ENCODE measurements at places on chromosomes 7 and 10.

- DNase-seq, result no peak
Observed at GRCh38 chr10:22501413-22501812, 156.1 kb downstream of the SPAG6 start.

GRCh38 chr10:99522470-99523250 lies 10.1 kb upstream of the NKX2-3 start:
- DNase-seq, result no peak

DNA sequence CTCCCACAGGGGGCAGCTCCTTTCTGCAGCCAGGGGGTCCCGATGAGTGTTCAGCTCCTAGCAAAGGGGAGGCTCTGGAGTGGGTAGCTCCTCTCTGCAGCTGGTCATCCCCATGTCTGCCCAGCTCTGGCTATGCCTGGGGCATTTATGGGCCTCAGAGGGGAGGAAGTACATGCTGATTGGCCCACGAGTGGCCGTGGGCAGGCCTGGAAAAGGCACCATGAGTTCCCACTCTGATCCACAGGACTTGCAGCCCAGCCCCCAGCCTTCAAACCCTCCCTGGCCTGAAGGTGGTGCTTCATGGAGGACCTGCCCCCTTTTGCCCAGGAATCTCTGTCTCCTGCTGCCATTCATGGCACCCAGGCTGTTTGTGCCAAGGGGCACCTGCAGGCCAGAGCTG lies 268.8 kb downstream of the DNAJB6 start:
- no peak for DNase-seq

GRCh38 chr7:158402471-158402870 lies 185.2 kb downstream of the PTPRN2 start:
- DNase-seq, result no peak

- no peak for DNase-seq
Observed at GRCh38 chr10:230758-231157, 95.5 kb downstream of the ZMYND11 start.

- DNase-seq, result no peak
Observed at GRCh38 chr7:84144935-84145334, 49.7 kb downstream of the SEMA3A start.

DNA sequence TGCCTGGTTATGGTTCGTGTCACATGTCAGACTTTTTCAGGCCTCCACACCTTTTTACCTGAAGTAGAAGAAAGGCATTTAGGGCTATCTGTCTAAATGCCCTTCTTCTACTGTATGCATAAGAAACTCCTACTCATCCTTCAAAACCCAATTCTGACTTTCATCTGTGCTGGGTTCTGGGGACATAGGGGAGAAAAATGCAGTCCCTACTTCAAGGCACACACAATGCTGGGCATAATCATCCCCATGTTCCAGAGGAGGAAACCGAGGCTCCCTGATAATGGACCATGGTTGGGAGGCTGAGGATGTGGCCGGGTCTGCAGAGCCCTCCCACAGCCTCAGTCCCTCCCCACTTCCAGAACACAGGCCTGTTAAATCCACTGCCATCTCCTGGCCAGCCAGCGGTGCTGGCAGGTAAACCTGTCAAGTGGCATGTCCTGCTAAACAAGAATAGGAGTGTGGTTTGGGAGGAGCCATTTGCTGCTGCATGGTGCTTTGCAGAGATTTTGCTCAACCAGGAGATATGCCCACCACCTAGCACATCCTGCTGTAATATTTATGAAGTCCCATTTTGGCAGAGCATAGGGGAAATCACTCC lies 32.0 kb downstream of the GRID1 start:
- peak; percentile 45 for DNase-seq

GRCh38 chr7:104010052-104010909 lies 20.8 kb upstream of the RELN start:
- DNase-seq, result no peak

- DNase-seq, result no peak
Observed at GRCh38 chr7:92115821-92116220, 18.5 kb downstream of the CYP51A1 start.

Measured in NCI-H774 (cell line).